ENCODE measurements at places on chromosomes 16 and 17. TPM values are rescaled to one million over a fixed set of nuclear protein-coding genes. Genes with fewer than 3 reads are reported as not detected.

The KRT39 gene
- total RNA-seq = not detected

DNA sequence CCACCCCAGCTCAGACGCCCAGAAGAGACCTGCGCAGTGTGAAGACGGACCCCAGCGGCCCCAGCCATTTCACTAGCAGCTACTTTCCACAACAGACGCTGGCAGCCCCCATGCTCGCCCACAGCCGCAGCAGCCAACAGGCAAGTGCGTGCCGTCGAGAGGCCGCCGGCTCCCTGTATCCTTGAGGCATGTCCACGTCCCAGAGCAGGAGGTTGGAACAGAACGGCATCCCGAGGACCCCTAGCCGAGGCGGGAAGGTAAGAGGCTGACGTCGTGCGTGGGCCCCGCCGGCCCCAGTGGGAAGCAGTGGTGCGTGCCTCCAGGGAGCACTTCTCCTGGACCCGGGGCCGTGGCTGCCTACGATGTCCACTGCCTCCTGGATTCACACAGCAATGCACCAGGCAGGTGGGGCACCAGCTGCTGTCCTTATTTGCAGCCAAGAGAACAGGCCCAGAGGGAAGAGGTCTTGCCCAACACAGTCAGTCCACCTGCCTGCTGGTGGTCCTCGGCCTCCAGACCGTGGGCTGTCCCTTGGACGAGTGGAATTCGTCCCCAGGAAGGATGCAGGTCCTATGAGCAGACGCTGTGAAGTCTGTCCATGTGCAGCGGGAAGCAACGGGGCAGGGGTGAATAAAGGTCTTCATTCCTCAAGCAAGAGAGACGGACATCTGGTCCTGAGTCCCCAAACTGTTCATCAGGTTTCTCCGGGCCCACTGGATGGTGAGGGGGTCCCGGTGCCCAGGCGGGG, 38.5 kb downstream of the SLC7A5 start:
- DNase-seq = no peak

DNA sequence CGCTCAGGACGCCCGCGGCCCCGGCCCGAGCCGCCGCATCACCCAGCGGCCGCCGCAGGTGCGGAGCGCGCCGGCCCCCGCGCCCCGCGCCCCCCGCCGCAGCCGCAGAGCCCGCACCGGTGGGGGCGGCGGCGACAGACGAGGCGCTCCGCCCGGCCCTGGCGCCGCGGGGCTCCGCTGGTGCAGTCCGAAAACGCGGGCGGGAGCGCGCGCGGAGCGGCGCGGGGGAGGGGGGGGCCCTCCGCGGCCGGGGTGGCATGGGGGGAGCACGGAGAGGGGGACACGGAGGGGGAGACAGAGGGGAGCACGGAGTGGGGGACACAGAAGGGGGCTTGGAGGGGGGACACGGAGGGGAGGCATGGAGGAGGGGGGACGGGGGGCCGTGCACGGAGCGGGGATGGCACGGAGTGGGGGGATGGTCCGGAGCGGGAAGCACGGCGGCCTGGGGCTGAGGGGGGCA, at the start of gene AATK:
Gene AATK (minus strand): TSS at position 189 of the 460 bp plus-strand sequence. CDS start 229 bp downstream, outside the sequence.
- no peak for DNase-seq

The CCL7 gene
- total RNA-seq = 0.96 TPM

GRCh38 chr17:2303204-2304188, at the start of the genes SMG6 and SRR:
SMG6 (minus strand) TSS chr17:2303785; CDS start chr17:2303720, 65 bp downstream.
SRR (plus strand) TSS chr17:2303950; CDS start chr17:2315561, 11,611 bp downstream.
- DNase-seq = peak; percentile 91

GRCh38 chr17:15081008-15081407, 184.1 kb downstream of the PMP22 start:
- DNase-seq = no peak

The RHOT1 gene
- 37.9 TPM for total RNA-seq

DNA sequence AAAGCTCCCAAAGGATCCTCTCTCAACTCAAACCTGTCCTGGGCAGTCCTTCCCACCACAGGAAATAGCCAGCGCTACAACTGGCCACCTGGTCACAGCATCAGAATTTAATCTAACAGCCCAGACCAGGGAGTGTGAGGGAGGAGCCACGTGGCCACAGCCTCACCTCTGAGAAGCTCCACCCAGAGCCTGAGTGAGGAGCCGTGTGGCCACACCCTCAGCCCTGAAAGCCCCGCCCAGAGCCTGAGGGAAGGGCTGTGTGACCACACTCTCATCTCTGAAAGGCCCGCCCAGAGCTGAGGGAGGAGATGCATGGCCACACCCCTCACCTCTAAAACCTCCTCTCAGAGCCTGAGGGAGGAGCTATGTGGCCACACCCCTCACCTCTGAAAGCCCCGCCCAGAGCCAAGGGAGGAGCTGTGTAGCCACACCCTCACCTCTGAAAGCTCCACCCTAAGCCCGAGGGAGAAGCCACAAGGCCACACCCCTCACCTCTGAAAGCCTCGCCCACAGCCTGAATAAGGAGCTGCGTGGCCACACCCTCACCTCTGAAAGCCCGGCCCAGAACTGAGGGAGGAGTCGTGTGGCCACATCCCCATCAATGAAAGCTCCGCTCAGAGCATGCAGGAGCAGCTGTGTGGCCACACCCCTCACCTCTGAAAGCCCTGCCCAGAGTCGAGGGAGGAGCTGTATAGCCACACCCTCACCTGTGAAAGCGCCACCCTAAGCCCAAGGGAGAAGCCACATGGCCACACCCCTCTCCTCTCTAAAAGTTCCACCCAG, 28.6 kb downstream of the SLC38A8 start:
- peak; percentile 45 for DNase-seq

The TANC2 gene
- 119 TPM for total RNA-seq

The TMEM114 gene
- total RNA-seq = not detected

DNA sequence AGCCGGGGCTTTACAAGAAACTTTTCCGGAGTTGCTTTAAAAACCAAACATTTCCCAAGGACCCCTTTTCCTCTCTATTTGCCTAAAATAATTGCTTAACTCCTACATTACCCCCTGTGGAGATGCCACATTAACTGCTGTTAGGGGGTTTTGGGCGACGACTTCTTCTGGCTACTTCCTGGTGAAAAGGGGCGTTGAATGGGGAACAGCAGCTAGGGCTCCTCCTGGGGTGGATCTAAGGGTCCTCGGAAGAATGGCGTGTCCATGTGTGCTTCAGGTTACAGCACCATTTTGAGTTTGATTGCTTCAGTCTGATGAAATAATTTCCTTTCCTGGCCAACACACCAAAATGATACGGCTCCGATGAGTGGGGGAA, 22.0 kb downstream of the ABCC1 start:
- DNase-seq = no peak

The KRT33B gene
- not detected for total RNA-seq

The PRKCB gene
- total RNA-seq = 41.8 TPM

GRCh38 chr17:35731239-35731916, at the start of gene RASL10B:
RASL10B (plus strand) TSS chr17:35731639; CDS start chr17:35735185, 3,546 bp downstream.
- DNase-seq = no peak

DNA sequence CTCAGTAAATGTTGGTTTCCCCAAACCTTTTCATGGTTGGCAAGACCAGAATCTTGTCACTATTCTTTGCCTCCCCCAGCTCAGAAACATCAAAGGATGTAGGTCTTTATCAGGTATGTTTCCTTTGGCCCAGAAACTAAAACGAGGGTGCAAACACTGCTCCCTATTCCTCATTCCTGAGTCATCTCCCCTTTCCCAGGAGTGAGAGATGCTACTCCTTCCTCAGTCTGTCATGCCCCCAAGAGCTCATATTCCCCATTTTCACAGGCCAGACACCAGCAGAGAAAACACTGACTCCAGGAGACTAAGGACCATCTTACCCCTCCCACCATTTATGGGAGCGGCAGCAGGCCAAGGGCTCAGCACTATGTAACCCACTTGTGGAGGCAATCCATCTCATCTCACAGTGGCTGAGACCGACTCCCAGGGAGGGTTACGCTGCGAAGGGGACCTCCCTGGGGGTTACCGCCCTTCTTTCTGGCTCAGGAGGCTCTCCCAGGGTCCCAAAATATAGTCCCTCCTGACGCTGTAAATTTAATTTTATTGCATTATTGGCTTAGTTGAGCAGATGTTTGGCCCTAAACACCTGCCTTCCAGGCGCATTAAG, 1.5 kb downstream of the GEMIN4 start:
- DNase-seq = no peak

DNA sequence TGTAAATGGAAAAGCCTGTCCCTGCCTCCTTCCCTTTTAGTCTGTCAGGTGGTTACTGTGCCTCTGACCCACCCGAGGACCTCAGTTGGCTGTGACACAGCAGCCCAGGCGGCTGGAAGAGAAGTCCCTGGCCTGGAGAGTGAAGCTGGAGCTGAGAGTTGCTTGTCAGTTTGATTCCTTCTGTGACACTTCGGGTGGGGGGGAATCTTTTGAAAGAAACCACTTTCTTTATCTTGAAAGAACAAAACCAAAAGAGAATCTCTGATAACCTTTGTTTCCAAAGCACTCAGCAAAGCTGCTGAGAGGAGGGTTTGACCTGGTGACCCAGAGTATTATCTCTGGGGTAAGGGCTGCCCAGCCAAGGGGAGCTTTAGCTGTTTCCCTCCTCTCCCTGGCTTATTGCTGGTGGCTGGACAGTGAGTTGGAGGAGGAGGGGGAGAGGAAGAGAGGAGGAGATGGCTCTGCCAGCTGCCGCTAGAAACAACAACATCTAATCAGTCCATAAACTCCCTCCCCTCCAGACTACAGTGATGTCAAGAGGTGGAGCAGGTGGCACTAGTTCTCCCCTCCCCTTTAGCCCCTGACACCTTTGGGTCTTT, 34.0 kb downstream of the YPEL2 start:
- DNase-seq = no peak

Measured in left lung (tissue), 14 donors.